ENCODE measurements at places on chromosomes 13 and 19. TPM values are rescaled to one million over a fixed set of nuclear protein-coding genes. Genes with fewer than 3 reads are reported as not detected.

DNA sequence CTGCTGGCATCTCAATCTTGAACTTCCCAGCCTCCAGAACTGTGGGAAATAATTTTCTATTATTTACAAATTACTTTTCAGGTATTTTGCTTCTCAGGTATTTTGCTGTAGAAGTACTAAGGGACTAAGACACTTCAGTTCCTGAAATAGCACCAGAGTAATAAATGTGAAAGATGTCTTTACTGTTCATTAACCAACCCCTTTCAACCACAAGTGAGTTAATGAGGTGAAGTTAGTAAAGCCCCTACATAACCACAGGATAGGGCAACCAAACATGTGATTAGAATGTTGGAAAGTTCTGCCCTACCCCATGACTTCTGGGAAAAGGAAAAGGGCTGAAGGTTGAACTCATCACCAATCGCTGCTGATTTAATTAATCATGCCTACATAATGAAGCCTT, 2.7 kb upstream of the ZNF345 start:
- no peak overlapping the region for H3K4me3 ChIP-seq
- peaks cover 17% of the 10 kb centered on the region for H3K4me1 ChIP-seq
- no peaks in the 10 kb centered on the region for H3K27me3 ChIP-seq
- H3K36me3 ChIP-seq: peaks cover 5% of the 10 kb centered on the region
- DNase-seq: no peak

DNA sequence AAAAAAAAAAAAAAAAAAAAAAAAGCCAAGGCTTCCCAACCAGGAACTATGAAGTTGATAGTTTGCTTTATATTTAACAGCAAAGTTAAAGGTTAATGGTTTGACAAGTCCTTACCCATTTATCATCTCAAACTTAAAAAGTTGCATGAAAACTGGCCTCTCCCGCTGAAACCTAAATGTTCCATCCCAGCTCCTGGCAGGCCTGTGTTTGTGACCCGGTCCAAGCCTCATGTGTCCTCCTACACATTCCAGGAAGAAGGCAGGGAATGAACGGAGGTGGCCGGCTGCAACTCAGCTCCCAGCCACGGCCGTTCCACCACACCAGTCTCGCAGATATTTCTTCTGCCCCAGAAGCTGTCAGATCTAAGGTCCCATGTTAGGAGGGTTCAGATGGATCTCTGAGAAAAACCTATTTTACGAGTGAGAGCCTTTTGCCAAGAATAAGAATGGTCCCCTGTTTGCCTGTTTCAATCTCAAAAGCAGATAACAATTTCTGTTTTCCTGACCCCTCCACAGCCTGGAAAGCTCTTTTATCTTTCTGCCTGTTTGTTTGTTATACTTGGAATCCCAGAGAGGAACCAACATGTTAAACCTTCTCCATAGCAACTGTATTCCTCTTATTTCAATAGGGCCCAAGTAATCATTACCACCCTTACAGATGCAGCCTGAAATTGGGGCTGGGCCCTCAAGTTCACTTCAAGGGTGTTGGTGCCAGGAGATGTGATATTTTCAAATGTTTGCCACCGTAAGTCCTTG, 56.5 kb downstream of the KCTD12 start:
- H3K4me3 ChIP-seq: no peak overlapping the region
- no peak for DNase-seq
- H3K27me3 ChIP-seq: peaks cover 6% of the 10 kb centered on the region
- H3K36me3 ChIP-seq: no peaks in the 10 kb centered on the region

DNA sequence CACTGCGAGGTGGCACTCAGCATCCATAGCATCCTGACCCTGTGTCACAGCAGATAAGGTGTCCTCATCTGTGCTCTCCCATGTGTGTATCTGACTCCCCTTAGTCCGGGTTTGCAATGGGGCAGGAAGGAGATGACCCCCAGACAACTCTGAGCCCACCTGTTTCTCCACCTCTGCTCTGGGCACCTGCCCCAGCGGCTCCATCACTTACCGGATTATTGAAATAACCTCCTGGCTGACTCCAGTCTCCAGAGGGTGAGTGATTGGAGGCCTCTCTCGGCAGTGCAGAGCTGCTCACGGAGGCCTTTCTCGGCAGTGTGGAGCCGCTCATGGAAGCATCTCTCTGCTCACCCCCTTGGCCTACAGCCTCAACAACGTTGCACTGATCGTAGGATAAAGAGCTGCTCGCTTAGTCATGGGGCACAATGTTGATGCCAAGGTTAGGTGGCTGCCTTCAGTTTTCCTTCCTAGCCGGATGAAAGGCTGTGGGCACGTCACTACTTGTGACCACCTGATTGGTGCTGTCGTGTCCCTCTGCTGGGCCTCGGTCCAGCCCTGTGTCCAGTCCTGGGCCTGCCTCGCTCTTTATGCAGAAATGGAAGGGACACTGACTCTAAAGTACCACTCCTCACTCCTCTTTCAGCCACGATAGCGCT, 67.6 kb downstream of the TEX29 start:
- no peaks in the 10 kb centered on the region for H3K4me1 ChIP-seq
- H3K36me3 ChIP-seq: no peaks in the 10 kb centered on the region
- H3K27ac ChIP-seq: no peak overlapping the region
- peaks cover 31% of the 10 kb centered on the region for H3K27me3 ChIP-seq
- no peak for DNase-seq

- H3K27me3 ChIP-seq: peaks cover 9% of the 10 kb centered on the region
- H3K4me1 ChIP-seq: no peaks in the 10 kb centered on the region
- no peak for DNase-seq
These were observed 12.4 kb downstream of the MYH14 start for GRCh38 chr19:50215820-50216219.

GRCh38 chr13:101522607-101523006, 70.1 kb downstream of the ITGBL1 start:
- no peaks in the 10 kb centered on the region for H3K4me1 ChIP-seq
- H3K36me3 ChIP-seq: no peaks in the 10 kb centered on the region
- no peak overlapping the region for H3K4me3 ChIP-seq
- peaks cover 7% of the 10 kb centered on the region for H3K27me3 ChIP-seq
- no peak for DNase-seq

DNA sequence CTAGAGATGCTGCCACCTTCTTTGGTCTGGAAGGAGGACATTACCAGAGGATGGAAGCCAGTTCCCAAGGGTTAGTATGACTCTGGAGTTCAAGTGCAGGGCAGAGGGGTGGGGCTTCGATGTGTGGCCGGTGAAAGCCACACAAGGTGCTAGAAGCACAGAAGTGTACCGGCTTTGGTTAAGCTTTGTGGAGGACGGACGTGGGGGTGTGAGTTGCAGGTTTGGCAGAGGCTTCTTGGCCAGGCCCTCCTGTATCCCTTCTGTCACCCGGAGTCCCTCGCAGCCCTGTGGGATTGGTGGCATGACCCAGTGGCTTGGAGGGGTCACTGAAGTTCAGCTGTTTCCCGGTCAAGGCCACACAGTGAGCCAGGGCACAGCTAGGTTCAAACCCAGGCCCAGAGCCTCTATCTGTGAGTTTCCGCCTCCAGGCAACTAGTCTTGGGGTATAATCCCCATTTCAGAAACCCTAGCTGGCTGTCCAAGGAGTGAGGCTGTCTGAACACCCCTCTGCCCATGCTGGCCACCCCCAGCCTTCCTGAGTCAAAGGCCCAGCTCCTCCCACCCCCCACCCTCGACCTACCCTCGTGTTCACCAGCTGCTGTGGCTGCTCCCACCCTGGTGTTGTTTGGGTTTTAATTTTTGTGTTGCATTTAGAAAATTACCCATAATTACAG, 4.6 kb upstream of the SSBP4 start:
- no peaks in the 10 kb centered on the region for H3K36me3 ChIP-seq
- DNase-seq: no peak
- peaks cover 77% of the 10 kb centered on the region for H3K27me3 ChIP-seq

DNA sequence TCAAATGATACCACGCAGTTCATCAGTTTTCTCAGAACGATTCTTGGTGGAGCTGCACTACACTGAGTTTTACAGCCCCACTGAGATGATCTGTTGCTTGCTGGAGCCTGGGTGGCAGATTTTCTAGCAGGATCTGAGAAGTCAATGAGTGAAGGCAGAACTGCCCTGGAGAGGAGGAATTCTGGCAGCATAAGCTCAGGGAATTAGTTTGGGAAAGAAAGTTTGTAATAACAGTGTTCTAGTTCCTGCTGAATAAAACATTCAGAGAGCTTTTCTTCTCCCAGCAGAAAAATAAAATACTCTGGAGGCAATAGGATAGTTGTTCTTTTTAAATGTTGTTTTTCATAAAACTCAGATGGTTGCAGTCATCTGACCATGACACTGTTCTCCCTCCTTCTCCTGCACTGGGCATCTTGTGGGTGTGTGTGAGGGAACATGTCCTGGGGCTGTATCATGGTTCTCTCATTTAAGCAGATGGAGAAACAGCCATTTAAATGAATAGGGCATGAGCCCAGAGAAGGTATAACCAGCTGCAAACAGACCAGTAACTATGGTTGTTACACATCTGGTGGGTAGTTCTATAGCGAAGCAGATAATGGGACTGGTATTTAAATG, 29.6 kb downstream of the OLFM4 start:
- DNase-seq: no peak
- no peaks in the 10 kb centered on the region for H3K27me3 ChIP-seq
- H3K4me1 ChIP-seq: no peaks in the 10 kb centered on the region
- no peak overlapping the region for H3K27ac ChIP-seq
- H3K36me3 ChIP-seq: no peaks in the 10 kb centered on the region

- DNase-seq: peak; percentile 89
- peaks cover 61% of the 10 kb centered on the region for H3K4me1 ChIP-seq
- no peaks in the 10 kb centered on the region for H3K27me3 ChIP-seq
- H3K4me3 ChIP-seq: peak overlapping the region; percentile 85
- H3K36me3 ChIP-seq: no peaks in the 10 kb centered on the region
These were observed 25.9 kb downstream of the MPND start for GRCh38 chr19:4369109-4369887.

Gene DHPS
- 113 TPM for polyA plus RNA-seq

GRCh38 chr19:5048727-5049553, 80.0 kb downstream of the KDM4B start:
- no peak overlapping the region for H3K27ac ChIP-seq
- no peaks in the 10 kb centered on the region for H3K36me3 ChIP-seq
- DNase-seq: no peak
- peaks cover 24% of the 10 kb centered on the region for H3K4me1 ChIP-seq
- no peak overlapping the region for H3K4me3 ChIP-seq
- no peaks in the 10 kb centered on the region for H3K27me3 ChIP-seq

DNA sequence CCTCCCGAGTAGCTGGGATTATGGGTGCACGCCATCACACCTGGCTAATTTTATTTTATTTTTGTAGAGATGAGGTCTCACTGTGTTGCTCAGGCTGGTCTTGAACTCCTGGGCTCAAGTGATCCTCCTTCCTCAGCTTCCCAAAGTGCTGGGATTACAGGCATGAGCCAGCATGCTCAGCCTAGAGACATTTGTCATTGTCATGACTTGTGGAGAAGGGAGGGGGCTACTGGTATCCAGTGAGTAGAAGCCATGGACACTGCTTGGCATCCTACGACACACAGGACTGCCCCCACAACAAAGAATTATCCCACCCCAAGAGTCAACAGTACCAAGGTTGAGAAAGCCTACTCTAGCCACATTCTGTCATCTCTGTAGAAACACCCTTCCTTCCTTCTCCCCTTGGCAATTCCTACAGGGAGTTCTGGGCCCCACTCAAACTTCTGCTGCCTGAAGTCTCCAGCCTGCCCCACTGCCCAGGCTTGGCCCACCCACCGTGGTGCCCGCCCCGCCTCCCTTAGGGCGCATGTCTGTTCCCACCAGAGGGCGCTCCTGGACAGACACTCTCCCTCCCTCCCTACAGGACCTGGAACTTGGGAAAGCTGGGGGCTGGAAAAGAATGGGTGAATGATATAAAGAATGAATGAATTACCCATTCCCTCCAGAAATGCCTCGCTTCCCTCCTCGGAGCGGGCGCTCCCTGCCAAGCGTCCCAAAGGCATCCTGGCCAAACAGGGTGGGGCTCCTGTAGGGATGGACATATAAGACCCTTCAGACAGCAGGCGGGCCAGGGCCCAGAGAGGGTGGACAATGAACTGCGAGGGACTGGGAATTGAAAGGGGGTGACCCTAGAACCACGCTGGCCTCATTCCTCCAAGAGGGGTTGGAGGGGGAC, 5.5 kb upstream of the EMP3 start:
- peak overlapping the region; percentile 100 for H3K27ac ChIP-seq
- H3K36me3 ChIP-seq: no peaks in the 10 kb centered on the region
- H3K27me3 ChIP-seq: no peaks in the 10 kb centered on the region
- H3K4me3 ChIP-seq: peak overlapping the region; percentile 47
- peaks cover 50% of the 10 kb centered on the region for H3K4me1 ChIP-seq

DNA sequence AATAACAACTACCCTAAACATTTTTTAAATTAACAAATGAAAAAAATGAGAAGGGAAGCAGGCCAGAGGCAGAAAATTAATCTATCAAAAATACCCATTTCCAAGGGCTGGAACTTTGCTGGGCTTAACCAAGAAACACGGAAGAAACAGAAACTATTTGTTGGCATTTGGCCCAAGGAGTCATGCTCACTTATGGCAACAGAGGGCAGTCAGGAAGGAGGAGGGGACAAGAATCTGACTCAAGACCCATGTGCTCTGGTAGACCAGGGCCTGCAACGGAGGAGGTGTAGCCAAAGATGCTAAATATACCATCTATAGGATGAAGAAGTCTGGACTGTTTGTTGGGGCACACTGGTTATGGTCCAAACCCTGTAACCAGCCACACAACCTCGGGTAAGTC, 496.7 kb downstream of the COG6 start:
- no peak for DNase-seq
- peaks cover 16% of the 10 kb centered on the region for H3K4me1 ChIP-seq
- no peak overlapping the region for H3K27ac ChIP-seq
- H3K4me3 ChIP-seq: no peak overlapping the region
- H3K27me3 ChIP-seq: no peaks in the 10 kb centered on the region

GRCh38 chr19:34675250-34675649, 1.7 kb downstream of the SCGB2B2 start:
- H3K27me3 ChIP-seq: peaks cover 31% of the 10 kb centered on the region
- no peak overlapping the region for H3K27ac ChIP-seq
- peaks cover 17% of the 10 kb centered on the region for H3K4me1 ChIP-seq
- H3K4me3 ChIP-seq: no peak overlapping the region
- peaks cover 22% of the 10 kb centered on the region for H3K36me3 ChIP-seq

Data from naive B cell (primary cell).